ENCODE measurements at places on chromosomes 5 and 9. TPM values are rescaled to one million over a fixed set of nuclear protein-coding genes. Genes with fewer than 3 reads are reported as not detected.
A peak's percentile ranks its signal among the peaks of the same experiment; 100 is the strongest.

DNA sequence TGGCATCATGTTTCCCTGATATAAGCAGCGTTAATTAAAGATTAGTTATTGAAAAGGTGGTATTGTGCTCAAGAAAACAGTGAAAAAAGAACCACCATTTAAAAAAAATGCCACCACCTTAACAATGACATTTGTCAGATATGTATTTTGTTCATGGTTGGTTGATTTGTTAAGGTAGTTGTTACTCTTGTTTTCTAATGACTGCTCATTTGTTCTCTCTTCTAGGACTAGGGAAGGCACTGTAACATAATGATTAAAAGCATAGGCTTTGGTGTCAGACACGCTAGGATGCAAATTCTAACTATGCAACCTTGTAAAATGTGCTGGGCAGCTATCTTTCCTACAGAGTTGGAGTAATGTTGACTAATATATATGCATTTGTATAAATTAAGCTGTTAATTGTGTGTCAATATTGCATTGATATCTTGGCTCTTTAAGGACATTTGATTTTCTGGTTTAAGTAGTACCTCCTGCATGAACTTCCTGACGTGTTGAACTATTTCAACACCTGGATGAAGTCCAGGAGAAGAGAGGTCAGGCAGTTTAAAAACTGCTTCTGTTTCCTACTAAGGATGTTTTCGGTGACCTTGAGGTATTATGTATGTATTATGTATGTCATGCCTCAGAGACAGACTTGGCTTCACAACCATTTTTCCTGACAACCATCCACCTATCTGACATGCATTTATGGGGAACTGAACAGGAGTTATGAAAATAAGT lies 77.8 kb downstream of the MUSK start:
- no peak overlapping the region for H3K4me3 ChIP-seq
- no peaks in the 10 kb centered on the region for H3K4me1 ChIP-seq
- H3K27ac ChIP-seq = no peak overlapping the region

DNA sequence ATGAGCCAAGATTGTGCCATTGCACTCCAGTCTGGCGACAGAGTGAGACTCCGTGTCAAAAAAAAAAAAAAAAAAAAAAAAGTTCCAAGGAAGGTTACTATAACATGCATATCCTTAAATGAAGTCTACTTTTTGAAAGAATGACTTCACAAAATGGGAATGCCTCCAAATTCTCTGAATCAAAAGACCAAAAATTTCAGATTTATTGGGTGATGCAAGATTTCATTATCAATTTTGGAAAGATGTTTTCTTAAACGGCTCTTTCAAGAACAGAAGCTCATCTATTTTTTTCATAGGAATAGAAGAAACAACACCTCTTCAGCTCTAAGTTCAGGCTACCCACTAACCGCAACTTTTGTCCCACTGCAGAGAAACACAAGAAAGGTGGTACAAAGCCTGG lies 69.9 kb downstream of the AUH start:
- H3K27me3 ChIP-seq = no peaks in the 10 kb centered on the region
- H3K4me1 ChIP-seq = peaks cover 52% of the 10 kb centered on the region
- no peak overlapping the region for H3K4me3 ChIP-seq
- peaks cover 18% of the 10 kb centered on the region for H3K36me3 ChIP-seq

DNA sequence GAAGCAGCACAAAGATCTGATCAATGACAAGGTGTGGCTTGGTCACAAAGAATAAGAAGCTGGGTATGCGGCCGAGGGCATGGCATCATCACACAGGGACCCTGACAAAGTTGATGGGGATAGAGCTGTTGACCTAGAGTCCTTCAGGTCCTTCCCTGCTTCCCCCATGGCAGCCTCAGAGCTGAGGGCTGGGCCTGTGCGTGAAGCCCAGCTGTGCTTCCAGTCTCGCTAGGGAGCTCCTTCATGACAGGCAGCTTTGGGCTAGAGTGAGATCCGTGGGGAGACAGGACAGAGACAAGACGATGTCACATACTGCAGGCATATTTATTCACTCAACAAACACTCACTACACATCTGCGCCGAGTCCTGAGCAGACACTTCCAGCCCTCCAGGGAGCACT lies 56.4 kb upstream of the NEURL1B start:
- DNase-seq = no peak
- H3K4me1 ChIP-seq = no peaks in the 10 kb centered on the region
- H3K4me3 ChIP-seq = no peak overlapping the region
- no peaks in the 10 kb centered on the region for H3K36me3 ChIP-seq
- no peaks in the 10 kb centered on the region for H3K27me3 ChIP-seq

DNA sequence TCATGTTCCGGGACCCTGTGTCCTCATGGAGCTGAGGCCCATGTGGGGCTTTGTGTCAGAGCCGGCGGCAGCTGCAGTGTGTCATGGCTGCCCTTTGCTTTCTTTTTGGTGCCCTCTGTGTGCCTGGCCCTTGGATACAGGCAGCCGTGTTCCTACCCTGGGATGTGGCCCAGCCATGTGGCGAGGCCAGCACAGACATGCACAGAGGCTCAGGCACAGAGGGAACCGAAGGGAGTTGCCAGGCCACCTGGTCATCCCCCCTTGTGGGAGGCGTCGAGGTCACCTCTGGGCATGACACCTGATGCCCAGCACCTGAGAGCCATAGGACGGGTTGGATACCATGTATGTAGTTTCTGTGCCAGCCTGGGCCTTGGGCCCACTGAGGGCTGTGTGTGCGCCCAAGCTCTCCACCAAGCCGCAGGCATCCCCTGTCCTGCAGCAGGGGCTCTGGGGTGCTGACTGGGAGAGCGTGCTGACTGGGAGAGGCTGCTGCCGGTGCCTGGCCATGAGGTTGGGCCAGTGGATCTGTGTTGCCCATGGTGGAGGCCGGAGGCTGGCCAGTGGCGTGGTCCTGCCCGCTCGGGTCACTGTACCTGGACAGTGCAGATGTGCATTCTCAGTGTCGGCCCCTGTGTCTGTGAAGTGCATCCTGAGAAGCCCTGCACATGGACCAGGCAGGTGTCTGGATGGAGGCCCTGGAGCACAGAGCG lies 4.8 kb downstream of the NKD2 start:
- H3K27ac ChIP-seq = no peak overlapping the region
- no peak overlapping the region for H3K4me3 ChIP-seq
- H3K36me3 ChIP-seq = no peaks in the 10 kb centered on the region
- no peaks in the 10 kb centered on the region for H3K4me1 ChIP-seq

Gene IL9
- total RNA-seq = not detected

GRCh38 chr5:174872271-174872670 lies 147.9 kb downstream of the MSX2 start:
- no peaks in the 10 kb centered on the region for H3K4me1 ChIP-seq
- no peak overlapping the region for H3K4me3 ChIP-seq
- DNase-seq = no peak
- H3K36me3 ChIP-seq = no peaks in the 10 kb centered on the region

- no peak overlapping the region for H3K4me3 ChIP-seq
- H3K27me3 ChIP-seq = no peaks in the 10 kb centered on the region
- no peak for DNase-seq
- H3K4me1 ChIP-seq = no peaks in the 10 kb centered on the region
Measured at GRCh38 chr5:78706381-78706780, 57.8 kb upstream of the LHFPL2 start.

- no peak for DNase-seq
- H3K27me3 ChIP-seq = no peaks in the 10 kb centered on the region
- no peaks in the 10 kb centered on the region for H3K36me3 ChIP-seq
- no peaks in the 10 kb centered on the region for H3K4me1 ChIP-seq
- no peak overlapping the region for H3K4me3 ChIP-seq
Measured at GRCh38 chr5:180338001-180338707, 15.0 kb downstream of the GFPT2 start.

DNA sequence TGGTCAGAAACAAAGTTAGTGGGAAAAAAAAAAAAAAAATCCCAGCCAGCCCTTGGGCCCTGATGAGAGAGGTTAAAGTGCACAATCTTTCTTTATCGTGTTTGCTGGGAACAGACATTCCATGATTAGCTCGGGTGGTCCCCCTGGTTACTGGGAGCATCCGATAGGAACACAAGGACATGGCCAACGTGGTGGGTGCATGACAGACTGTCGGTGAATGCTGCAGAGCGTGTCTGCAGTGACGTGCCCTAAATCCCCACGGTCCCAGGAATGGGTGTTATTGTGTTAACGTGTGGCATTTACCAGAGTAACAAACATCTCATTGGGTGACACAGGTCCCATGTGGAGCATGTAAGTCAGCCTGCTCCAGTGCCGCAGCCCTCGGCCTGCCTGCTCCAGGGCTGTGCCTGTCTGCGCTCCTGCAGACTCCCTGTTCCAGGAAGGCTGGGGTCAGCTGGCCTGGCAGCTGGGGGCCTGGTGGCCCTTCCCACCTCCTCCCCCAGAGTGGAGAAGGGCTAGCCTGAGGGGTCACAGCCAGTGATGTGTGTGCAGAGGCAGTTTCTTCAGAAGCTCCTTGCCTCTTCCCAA lies 34.3 kb upstream of the TBC1D2 start:
- no peak overlapping the region for H3K4me3 ChIP-seq
- H3K36me3 ChIP-seq = no peaks in the 10 kb centered on the region
- H3K27me3 ChIP-seq = no peaks in the 10 kb centered on the region
- no peak overlapping the region for H3K27ac ChIP-seq
- no peak for DNase-seq

- no peaks in the 10 kb centered on the region for H3K27me3 ChIP-seq
- no peak overlapping the region for H3K4me3 ChIP-seq
- no peak overlapping the region for H3K27ac ChIP-seq
- no peaks in the 10 kb centered on the region for H3K4me1 ChIP-seq
Measured at GRCh38 chr5:96053063-96053735, 91.5 kb upstream of the ELL2 start.

DNA sequence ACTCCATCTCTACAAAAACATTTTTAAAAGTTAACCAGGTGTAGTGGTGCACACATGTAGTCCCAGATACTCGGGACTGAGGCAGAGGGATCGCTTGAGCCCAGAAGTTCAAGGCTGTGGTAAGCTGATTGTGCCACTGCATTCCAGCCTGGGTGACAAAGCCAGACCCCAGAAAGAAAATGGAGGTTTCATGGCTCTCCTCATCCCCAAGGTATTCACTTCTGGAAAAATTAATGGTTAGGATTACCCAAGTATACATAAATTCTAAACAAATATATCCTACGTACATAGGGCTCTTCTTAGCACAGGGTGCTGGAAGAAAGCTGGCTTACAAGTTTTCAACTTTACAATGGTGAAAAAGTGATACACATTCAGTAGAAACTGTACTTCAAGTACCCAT lies 18.6 kb upstream of the RECK start:
- no peak overlapping the region for H3K4me3 ChIP-seq
- no peak for DNase-seq
- no peaks in the 10 kb centered on the region for H3K36me3 ChIP-seq
- no peak overlapping the region for H3K27ac ChIP-seq
- no peaks in the 10 kb centered on the region for H3K27me3 ChIP-seq

DNA sequence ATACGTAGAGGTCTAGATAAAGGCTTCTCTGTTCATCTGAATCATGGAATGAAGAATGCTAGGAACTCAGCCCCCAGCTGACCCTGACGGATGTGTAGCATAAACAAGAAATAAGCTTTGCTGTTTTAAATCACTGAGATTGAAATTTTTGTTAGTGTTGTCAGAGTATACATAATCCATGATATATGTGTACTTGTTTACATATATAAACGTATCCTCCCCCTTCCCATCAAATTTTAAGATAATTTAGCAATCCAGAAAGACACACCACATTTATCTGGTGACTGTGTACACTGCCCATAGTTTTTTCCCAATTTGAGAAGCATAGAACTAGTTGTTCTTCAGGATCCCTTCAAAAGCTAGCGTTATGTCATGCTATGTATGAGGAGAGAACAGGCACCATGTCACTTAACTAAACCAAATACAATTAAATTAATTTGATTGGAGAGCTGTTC lies 80.8 kb upstream of the OSMR start:
- H3K4me1 ChIP-seq = no peaks in the 10 kb centered on the region
- no peaks in the 10 kb centered on the region for H3K27me3 ChIP-seq
- no peak overlapping the region for H3K4me3 ChIP-seq
- H3K27ac ChIP-seq = no peak overlapping the region
- no peaks in the 10 kb centered on the region for H3K36me3 ChIP-seq

DNA sequence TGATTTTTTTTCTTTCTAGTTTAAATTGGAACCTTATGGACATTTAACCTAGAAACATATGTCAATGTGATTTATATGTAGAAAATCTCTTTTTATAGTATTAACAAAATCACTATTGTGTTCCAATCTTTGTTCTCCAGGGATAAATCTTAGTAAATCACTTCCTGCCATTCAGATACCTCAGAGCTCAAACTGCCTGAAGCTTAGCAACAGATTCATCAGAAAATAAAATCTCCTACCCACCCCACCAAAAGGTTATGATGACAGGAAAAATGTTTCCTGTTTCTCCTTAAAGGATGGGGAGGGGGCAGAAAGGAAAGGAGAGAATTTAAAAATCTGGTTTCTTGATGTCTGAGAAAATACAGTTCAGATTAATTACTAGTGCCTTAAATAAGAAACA lies 105.0 kb upstream of the TUT7 start:
- no peak for DNase-seq
- no peaks in the 10 kb centered on the region for H3K36me3 ChIP-seq
- H3K4me1 ChIP-seq = no peaks in the 10 kb centered on the region
- no peaks in the 10 kb centered on the region for H3K27me3 ChIP-seq

DNA sequence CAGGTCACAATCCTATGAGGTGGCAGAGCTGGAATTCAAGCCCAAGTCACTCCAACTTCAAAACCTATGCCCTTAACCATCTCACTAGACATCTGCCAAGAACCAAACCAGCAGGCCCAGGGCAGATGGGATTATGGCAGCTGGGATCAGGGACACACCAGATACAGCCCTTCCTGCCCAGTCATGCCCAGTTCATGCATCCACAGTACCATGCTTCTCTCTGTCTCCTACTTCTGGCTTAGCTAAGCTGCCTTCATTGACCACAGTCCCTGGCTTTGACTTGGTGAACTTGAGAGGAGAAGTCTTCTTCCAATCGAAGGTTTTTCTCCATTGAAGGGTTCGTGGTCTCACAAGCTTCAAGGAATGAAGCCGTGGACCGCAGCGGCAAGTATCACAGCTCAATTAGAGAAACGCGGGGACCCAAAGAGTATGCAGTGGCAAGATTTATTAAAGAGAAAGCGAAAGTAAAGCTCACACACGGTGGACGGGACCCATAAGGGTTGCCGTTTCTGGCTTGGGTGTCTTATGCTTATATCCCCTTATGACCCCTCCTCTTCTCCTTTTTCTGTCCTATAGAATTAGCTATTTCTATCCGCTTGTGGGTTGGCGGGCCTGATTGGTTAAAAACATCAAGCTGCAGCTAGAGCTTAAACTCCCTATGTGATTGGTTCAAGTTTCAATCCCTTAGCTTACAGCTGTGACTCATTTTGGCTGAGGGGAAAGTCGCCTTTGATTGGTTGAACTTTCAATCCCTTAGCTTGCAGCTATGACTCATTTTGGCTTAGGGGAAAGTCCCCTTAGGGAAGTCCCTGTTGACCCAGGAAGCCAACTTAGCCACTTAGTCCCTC lies 101.2 kb downstream of the TRIM36 start:
- H3K27ac ChIP-seq = no peak overlapping the region
- DNase-seq = peak; percentile 37
- H3K4me1 ChIP-seq = peaks cover 33% of the 10 kb centered on the region
- H3K4me3 ChIP-seq = no peak overlapping the region
- no peaks in the 10 kb centered on the region for H3K36me3 ChIP-seq
- no peaks in the 10 kb centered on the region for H3K27me3 ChIP-seq
